ENCODE measurements at places on chromosomes 4 and X.

DNA sequence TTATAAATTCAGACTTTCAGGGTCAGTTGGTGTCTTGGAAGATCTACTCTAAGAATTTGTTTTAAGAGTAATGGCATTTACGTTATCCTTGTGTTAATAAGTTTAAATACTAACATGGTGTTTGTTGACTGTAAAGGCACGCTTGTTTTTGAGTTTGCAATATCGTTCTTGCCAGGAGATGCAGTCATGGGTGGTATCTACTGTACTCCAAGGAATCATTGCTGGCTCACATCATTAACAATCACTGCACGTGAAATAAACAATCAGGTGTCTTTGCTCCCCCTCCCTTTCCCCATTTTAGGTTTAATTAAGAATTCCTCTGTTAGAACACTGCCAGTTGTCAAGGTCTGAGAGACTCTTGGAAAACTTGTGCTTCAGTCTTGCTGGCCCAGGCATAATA, 1.6 kb downstream of the HHIP start:
- DNase-seq: no peak

DNA sequence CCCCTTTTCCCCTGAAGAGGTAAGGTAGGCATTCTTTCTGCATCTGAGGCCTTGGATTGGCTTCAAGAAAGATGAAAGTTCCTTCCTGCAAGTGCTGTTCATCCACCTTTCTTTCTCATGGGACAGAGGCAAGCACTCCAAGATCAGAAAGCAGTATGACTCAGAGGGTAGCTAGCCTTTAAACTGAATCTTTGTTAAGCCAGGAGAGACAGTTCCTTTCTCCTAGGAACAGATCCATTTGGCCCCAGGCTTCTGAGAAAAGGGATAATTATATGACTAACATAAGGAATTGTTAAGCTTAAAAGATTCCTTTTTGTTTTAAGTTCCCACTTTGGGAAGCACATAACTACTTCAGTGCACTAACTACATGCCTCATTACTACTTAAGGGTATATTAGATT, 192.0 kb downstream of the PPP3CA start:
- DNase-seq: no peak

DNA sequence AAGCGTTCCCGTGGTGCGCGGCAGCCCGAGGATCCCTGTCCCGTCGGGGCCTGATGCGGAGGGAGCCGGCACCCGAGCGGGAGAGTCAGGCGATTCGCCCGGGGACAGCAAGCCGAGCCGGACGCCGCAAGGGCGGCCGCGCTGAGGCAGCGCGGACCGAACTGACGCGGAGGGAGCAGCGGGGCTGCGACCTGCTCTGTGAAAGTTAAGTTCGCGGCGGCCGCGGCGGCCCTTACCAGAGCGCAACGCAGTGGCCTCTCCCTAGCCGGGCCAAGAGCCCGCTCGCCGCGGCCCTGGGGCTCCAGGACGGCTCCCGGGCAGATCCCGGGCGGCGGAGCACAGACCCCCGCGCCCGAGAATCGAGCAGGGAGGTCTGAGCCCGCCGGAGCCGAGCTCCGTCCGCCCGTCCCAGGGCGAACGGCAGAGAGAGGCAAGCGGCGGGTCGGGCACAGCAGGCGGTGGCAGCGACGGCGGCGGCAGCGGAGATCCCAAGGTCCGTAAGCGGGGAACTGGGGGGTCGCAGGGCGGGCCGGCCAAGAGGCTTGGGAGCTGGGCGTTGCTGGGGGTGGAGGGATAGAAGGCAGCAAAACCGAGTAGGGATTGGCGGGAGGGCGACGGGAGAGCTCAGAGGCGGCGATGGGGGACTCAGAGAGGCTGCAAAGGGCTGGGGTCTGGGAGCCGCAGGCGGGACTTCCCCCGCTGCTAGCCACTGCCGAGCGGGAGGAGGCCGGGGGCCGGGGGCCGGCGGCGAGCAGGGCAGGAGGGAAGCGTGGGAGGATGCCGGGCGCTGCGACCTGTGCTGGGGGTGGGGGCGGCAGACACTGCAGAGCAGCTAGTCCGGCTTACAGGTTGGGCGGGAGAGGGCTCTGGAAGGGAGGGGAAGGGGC, 1.0 kb downstream of the GPR50 start:
- no peak for DNase-seq

DNA sequence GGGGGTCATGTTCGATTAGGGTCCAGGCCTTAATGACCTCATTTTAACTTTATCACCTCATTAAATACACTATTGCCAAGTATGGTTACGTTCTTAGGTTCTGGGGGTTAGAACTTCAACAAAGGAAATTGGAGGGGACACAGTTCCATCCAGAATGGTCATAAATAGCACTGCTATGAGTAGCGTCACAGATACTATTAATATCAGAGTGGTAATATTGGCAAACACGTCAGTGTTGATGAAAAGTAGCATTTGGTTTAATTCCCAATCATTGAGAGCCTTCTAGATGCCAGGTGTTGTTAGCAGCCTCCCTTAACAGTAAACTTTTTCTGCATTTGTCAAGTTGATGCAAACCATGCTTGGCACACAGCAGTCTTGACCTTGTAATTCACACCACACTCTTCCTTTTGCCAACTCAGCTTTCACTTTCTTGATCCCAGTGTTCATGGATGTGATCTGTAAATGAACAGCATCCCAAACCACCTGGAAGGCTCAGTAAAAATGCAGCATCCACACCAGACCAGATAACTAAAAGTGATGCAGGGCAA, 912.5 kb upstream of the TENM3 start:
- no peak for DNase-seq

- DNase-seq: no peak
Observed at GRCh38 chr4:77843628-77844027, 19.0 kb upstream of the MRPL1 start.

DNA sequence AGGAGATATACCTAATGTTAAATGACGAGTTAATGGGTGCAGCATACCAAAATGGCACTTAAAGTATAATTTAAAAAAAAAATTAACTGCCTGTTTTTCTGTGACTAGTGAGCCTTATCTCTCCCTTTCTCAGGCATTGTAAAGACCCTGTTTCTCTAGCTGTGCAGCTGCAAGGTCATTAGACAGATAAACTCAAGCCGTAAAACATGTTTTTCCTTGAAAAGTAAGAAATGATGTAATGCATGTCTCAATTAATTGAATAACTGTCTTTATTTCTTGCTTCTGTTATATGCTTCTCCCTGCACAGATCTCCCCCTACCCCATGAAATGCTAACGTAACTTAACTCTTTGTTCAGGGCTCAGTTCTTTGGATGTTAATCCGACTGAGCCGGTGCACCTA, 10.5 kb downstream of the TBC1D19 start:
- no peak for DNase-seq

DNA sequence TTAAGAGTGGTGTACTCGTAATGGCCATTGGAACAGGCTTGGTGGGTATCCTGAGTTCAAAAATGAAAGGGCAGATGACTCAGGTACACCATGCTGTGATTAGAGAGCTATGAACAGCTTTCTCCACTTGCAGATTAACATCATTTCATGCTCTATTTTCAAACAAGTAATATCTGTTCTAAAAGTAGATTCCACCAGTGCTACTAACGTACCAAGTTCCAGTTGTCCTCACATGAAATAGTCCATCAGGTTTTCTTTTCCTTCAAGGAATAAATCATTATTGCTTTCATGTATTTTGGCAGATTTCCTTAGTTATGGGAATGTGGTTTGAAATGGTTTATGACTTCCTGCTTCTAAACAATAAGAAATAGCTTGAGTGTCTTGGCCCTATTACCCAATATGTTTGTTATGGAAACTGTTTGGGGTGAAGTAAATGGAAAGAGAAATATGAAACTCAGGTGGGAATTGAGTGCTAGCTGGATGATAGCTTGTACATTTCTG, 49.9 kb downstream of the PCDH7 start:
- DNase-seq: no peak

GRCh38 chr4:151537687-151538086, 128.7 kb downstream of the FHIP1A start:
- DNase-seq: no peak

DNA sequence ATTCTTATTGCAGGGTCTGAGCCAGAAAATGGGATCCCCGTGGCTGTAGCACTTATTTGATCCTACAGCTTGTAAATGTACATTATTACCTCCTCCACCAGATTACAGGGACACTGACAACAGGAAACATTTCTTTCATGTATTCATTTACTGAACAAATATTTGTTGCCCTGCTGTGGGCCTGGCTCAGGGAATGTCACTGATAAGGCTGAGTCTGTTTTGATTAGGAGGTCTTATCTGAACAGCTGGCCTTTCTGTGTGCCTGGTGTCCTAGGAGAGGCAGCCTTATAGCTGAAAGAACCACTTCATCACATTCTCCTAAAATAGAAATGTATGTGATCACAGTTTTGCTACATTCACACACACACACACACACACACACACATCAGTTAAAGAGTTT, 45.5 kb upstream of the PROM1 start:
- no peak for DNase-seq

DNA sequence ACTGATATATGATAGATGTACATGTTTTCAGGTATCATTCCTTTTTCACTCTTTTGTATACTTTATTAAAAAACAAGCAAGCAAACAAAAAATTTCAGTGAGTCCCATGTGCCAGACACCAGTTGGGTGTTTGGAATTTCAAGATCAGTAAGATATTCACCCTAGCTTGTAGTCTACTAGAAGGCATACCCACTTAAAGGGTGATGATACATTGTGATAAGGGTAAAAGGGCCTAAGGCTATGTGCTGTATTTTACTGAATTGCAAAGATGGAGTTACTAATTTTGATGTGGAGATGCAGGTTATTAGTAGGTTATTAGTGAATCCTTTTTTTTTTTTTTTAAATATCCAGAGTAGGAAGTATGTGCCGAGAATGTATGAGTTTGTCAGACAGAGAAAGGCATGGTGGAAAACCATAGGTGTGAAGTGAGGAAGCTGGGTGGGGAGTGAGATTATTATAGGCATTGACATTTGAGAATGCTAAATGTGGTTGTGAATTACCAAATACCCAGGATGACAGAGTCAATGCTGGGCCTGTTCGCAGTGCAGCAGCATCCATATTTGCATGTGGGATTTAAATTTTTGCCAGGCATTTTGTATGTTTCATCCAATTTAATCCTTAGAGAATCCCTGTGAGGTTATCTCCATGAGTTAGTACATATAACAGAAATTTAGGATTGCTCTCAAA, 10.1 kb downstream of the STIM2 start:
- no peak for DNase-seq

DNA sequence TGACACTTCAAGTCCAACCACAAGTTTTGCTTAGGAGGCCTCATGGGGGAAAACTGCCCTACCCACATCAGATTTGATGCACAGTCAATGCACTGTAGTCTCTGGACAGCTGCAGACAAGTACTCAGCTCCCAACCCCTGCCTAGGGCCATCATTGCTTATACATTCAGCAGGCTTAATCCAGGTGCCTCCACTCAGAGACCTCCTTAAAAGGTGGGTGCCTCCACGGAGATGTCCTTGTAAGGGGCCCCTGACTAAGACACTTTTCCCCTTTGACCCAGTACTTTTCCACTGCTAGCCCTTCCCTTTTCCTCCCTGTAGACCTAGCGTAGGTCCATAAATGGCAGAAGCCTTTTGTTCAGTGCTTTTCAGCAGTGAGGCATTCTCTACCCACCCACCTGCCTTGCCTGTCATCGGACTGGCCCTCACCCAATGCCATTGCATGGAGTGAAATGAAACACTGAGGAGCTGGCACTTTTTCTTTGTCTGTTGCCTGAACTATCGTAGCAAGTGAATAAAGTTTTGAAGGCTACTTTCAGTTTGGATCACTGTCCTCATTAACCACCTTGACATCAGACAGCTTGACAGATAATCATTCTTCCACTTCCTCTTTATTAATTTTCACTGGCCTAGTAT, 23.8 kb upstream of the PLK4 start:
- no peak for DNase-seq

- no peak for DNase-seq
Observed at GRCh38 chr4:183377491-183377890, 55.3 kb upstream of the CLDN24 start.

DNA sequence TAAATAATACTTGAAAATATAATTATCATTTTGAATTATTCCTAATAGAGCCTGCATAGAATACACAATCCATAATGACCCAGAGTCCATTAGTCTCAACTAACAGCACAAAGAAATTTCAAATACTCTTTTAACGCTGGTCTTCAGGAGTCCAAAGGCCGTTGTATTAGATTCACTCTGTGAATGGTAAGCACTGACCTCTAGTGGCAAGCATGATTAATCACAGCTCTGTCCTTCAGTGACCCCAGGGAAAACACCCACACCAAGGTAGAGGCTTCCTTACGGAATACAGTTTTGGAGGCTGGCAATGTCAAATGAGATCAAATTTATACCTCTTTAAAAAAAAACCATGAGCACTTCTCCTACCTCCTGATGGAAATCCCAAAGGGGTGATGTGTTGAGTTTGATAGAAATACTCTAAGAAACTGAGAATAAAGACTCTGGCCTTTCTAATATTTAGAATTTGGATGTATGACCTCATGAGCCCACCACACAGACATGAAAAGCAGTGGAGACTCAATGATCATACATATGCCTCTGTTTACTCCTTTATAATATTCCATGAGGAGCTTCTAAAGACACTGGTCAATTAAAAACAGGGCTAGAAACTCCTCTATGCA, 147.2 kb upstream of the DKK2 start:
- DNase-seq: peak; percentile 54

GRCh38 chrX:11426712-11427452, 133.7 kb downstream of the AMELX start:
- no peak for DNase-seq

- DNase-seq: no peak
Observed at GRCh38 chr4:95472534-95472933, 76.2 kb downstream of the UNC5C start.

- DNase-seq: no peak
Observed at GRCh38 chr4:157509341-157509740, 288.8 kb downstream of the GRIA2 start.

GRCh38 chr4:85496933-85497332, 22.0 kb downstream of the ARHGAP24 start:
- DNase-seq: no peak
